ENCODE measurements at places on chromosomes 1 and 21.
A peak's percentile ranks its signal among the peaks of the same experiment; 100 is the strongest.

DNA sequence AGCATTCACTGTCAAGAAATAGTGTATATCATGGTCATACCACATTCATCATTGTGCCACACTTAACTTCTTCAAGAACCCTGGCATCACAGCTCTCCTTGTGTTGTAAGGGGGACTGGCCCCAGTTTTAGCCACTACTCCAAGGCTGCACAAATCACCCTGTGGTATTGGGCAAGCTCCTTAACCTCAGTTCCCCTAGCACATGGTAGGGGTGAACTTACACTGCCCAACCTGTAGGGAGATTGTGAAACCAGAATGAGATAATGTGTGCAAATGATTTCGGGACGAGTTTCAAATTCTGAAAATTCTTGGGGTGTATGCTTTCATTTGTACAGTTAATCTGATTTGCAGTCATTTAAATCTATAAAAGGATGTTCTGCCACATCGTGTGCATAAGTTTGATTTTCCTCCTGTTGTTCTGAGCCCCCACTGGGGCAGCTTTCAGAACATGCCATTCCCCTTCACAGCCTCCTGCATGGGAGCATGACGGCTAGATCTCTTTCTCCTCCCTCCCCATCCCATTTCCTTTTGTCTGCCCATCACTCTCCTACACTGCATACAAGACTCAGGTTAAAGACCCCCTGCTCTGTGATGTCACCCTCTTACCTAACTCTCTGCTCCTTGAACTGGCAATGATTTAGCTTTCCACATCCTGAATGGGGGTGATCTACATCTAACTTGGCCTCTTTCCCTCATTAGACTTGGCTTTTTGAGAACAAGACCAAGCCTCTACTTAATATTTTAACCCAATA lies 290.3 kb downstream of the CHRM3 start:
- no peak for DNase-seq

DNA sequence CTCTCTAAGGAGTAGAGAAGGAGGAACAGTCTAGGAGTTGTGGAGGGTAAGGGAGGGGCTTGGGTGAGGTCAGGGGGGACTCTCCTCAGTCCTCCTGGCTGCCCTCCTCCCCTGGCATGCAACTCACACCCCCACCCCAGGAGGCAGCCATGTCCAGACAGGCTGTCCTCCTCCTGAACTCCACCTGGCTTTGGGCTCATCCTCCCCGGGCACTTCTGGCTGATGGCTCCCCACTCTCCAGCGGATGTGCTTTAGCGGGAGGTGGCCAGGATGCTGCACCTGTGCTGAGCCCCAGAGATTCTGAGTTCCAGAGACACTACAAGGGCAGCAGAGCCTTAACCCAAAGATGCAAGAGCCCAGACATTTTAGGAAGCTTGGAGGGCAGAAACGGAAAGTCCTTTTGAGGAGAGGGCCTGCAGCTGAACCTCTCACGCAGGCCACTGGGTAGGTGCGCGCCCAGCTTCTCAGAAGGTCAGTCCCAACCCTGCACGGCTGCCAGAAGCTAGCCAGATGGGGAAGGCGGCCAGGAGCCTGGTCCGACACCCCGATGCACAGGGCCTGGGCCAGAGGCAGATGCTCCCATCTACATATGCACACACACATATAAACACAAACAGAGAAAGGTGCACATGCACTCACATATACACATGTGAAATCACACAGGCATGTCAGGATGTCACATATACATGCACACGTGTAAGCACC lies 83.4 kb downstream of the PDE9A start:
- no peak for DNase-seq

DNA sequence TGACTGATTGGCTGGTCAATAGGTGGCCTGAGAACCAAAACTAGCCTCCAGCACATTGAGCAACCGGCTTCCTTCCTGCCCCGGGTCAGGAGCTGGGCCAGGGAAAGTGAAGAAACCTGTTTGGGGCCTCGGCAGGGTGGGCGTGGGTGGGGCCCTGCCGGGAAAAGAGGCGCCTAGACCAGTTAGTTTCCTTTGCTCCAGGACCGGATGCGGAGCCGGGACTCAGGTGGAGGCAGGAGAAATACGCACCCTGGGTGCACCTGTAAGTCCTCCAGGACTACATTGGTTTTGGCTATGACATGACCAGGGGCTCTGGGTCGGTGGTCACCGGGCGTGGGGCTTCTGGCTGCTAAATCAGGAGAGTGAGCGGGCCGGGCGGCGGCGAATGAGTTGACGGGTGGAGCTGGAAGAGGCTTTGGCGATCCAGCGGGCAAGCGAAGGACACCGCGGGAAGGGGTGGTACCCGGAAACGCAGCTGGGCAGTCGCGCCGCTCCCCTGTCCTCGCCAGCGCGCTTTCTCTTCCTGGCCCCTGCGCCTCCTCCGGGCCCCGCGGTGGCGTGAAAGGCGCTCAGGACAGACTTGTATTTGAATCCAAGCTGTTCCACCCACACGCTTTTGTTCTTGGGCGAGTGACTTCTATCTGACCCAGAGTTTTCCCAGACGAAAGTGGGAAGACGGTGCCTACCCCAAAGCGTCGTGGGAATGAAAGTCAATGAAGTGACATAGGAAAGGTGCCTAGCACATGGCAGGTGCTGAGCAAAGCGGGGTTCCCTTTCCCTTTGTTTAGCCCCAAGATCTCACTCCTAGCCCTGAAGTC lies 30.6 kb upstream of the JUN start:
- no peak for DNase-seq

DNA sequence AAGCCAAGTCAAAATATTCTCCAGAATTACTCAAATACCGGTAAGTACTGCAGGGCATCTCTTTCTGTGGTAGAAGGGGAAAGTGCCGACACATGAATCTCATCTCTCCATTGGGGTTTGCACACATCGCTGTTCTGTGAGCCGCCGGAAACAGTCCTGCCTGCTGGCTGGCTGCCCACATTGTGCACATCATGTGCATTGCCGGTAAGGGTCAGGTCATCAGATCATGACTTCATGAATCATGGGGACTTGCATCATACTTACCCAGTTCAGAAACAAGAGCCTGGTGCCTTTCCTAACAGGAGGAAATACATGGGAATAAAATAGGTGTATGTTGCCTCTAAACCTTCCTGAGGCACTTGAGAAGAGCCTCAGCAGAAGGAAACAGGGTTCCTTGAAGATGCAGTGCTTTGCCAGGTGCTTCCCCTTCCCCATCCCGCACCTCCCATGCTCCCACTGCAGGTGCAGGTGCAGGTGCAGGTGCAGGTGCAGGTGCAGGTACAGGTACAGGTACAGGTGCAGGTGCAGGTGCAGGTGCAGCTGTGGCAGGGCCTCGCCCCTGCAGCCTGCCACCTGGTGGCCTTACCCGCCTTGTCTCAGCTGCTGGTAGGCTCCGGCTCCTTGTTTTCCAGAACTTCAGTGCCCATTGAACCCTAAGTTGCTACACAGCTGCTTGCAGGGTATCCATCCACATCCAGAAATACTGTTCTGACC lies 26.5 kb downstream of the GPR137B start:
- peak; percentile 84 for DNase-seq
